ENCODE measurements at places on chromosomes 6 and 20.
A peak's percentile ranks its signal among the peaks of the same experiment; 100 is the strongest.

DNA sequence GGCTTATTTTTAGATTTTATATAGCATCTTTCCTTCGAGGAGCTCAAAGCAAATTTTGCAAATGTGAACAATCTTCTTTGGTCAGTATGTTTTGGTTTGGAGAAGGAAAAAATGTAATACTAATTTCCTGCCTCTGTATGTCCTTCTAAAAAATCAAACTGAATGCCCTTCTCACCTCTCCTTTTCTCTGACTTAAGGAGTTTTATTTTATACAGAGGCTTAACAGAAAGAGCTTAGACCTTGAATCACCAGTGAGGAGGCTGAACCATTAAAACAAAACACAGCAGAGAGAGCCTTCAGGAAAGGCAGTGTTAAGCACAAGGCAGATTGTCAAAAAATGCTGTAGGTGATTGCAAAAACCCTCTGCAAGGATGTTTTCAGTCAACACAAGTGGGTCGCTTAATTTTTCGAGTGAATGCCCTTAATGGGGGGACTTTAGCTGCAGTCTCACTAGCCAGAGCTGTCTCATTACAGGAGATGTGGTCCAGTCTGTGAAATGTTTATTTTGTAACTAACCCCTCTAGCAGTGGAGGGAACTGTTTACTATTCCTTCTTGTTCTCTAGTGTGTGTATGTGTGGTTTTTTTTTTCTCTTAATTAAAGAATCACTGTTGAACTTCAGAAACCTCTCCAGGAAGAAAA, 481.3 kb upstream of the CITED2 start:
- no peak for DNase-seq

GRCh38 chr6:170516783-170517616, 36.1 kb downstream of the PSMB1 start:
- DNase-seq, result peak; percentile 12

DNA sequence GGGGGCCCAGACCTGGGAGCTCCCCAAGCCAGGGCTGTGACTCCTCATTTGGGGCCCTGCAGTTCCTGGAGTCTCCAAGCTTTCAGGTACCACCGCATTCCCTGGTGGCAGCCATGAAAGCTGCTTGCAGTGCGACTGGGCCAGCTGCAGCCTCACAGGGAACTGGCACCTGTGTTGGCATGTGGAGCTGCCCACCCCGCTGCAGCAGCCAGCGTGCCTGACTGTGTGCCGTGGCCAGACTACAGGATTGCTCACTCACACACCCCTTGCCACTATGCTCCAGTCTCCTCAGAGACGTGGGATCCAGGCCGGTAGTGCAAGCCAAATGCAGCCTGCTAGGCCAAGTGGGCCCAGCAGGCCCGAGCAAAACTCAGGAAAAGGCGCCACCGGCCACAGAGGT, 450.7 kb downstream of the COL12A1 start:
- DNase-seq, result no peak

DNA sequence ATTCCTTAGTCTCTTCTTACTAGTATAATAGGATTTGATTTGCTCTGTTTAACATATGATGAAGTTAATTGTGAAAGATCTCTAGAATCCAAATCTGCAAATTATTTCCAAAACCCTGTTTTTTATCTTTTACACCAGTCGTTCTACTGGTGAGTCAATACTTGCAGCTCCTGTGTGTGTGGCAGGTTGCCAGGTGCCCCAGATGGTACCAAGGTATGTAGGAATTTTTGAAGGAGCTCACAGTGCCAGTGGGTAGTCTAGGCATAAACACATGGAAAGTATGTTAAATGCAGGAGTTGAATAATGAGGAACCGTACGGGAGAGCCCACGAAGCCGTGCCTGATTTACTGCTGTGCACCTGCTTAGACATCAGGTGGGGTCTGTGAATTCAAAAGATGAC, 192.2 kb downstream of the FARS2 start:
- no peak for DNase-seq

- DNase-seq, result no peak
These were observed 356 bp downstream of the TBXT start for GRCh38 chr6:166167258-166167731.

GRCh38 chr20:46213946-46214823, 94.1 kb downstream of the CDH22 start:
- no peak for DNase-seq

DNA sequence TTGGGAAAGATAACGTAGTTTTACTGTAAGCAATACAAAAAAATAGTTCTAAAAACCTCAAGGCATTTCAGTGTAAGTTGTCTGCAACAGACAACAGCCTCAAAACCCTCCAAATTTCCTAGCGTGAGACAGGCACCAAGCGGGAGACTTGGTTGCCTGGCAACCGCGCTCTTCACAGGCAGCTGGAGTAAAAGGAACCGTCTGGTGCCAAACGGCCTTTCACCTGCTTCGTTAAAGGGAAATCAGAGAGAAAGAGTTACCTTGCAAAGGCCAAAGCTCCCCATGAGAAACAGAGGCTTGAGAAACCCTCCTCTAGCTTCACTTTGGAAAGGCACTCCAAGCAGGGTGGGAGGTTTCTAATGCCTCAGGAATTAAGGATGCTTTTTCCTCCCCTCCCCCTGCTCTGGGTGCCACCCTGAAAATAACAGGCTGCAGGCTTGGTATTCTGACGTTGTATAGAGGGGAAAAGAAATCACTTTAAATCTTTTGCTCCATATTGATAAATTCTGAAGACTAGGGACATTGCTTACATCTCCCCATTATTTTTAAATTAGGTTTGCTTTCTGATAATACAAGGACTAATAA, 129.7 kb upstream of the UFL1 start:
- no peak for DNase-seq

- peak; percentile 30 for DNase-seq
These were observed 1.4 kb upstream of the HIVEP1 start for GRCh38 chr6:12010635-12011275.

GRCh38 chr6:150499882-150500312, 99.8 kb upstream of the PLEKHG1 start:
- no peak for DNase-seq

DNA sequence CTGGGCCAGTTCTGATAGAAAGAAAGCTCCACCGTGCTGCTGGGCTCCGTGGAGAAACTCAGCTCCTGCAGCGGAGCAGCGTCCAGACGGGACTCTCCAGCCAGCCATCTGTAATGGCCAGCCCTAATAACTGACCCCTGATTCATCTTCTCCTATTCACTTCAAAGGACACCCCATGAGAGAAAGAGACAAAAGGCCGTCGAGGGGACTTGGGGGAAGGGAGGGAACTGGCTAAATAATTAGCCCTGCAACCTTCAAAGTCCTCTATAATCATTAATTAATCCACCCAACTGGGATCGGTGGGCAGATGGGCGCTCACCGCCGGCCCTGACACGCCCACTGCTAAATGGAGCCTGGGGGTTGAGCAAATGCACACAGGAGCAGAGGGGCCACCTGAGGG, 512.4 kb downstream of the CD83 start:
- DNase-seq, result no peak

DNA sequence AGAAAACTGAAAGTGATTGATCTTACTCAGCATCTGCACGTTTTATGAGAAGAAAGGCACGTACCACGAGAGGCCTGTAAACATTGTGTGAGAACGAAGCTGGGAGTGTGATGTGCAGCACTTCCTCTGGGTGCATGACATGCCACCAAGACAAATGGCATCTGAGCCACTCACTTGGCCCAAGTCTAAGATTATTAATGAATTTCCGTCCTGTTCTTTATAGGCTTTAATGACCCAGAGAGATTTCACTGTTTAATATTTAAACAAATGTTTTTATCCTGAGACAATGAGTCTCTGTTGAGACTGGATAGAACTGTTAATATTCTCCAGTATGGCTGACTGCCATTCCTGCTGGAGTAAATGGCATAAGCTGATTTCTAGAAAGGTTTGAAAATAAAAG, 172.6 kb upstream of the PHACTR1 start:
- no peak for DNase-seq

DNA sequence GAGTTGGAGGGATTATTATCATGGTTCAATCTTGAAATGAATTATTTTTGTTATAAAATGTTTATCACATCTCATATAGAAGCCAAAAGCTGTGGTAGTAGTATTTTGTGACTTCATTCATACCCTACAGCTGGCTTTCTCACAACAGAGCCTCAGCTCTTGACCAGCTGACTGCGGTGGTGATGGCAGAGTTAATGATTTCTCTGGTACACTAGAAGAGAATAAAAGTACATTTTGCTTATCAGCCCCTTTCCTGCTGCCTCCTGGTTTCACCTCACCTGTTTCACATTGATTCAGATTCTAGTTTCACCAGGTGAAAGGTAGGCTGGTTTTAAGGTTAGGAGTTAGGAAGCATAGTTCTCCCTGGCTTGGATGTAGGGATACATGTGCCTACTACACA, 55.7 kb downstream of the AFG1L start:
- no peak for DNase-seq

- DNase-seq, result no peak
These were observed 201.5 kb downstream of the DTNBP1 start for GRCh38 chr6:15461127-15461944.

DNA sequence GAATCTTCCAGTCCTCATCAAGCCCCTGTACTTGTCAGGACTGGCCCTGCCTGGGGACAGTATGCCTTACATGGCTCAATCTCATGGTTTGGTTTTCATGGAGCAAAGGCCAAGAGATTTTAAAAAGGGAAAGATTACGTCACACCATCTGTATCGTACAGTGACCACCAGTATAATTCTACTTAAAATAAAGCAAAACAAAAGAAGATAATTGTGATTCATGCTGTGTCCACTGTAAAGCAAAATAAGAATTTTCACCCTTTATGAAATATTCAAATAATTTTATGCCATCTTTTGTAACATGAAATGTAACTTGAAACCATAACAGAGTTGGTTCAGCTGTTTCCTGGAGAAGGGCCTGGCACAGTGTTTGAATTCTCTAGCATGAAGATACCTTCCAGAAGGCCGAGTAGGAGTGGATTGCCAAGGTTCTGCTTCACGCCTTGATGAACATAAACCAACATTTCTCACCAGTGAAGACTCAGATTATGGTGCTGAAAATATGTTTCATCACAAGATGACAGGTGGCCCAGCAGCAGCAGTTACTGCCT, 486.5 kb downstream of the RFPL4B start:
- DNase-seq, result no peak

- DNase-seq, result no peak
These were observed 93.6 kb upstream of the CDYL start for GRCh38 chr6:4682431-4683097.

GRCh38 chr20:18571009-18571408, 3.8 kb downstream of the SMIM26 start:
- no peak for DNase-seq

Data from activated T-cell treated with anti-CD3 and anti-CD28 coated beads for 48 hours (primary cell).